ENCODE measurements at places on chromosomes 7 and 10. TPM values are rescaled to one million over a fixed set of nuclear protein-coding genes. Genes with fewer than 3 reads are reported as not detected.

- H3K4me3 ChIP-seq, result peak overlapping the region; percentile 61
Measured at GRCh38 chr7:129824291-129825208, 128.2 kb downstream of the UBE2H start.

DNA sequence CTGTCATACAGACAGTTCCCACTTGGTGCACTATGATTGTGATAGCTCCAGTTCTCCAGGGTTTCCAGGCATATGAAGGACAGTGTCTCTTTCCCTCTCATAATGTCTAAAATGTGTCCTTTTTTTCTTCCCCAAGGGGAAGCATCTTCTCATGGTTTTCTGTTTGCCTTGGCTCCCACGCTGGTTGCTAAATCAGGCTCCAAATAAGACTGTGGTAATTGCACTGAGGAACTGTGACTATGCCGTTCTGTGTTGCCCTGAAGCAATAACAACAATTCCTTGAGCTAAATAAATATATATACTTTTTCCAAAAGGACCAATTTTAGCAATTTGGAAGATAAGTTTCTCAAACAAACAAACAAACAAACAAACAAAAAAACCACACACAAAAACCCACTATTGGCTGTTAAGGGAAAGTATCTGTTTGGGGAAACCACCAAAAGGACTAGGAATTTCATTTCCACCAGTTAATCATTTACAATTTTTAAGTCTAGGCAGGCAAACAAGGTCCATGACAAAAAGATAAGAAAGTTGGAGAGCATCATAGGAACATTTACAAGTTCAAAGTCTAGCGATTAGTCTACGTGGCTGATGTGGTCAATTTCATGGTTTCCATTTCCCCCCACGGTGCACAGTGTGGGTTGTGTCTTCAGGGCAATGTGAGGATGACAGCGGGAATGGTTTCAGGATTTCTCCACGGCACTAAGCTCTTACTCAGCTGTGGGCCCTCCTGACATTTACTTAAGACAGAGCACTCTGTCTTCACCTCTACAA, 62.4 kb downstream of the THNSL1 start:
- DNase-seq, result no peak
- no peaks in the 10 kb centered on the region for H3K36me3 ChIP-seq
- H3K4me3 ChIP-seq, result no peak overlapping the region
- H3K27me3 ChIP-seq, result no peaks in the 10 kb centered on the region

Gene OR2A7
- 3.2 TPM for total RNA-seq

DNA sequence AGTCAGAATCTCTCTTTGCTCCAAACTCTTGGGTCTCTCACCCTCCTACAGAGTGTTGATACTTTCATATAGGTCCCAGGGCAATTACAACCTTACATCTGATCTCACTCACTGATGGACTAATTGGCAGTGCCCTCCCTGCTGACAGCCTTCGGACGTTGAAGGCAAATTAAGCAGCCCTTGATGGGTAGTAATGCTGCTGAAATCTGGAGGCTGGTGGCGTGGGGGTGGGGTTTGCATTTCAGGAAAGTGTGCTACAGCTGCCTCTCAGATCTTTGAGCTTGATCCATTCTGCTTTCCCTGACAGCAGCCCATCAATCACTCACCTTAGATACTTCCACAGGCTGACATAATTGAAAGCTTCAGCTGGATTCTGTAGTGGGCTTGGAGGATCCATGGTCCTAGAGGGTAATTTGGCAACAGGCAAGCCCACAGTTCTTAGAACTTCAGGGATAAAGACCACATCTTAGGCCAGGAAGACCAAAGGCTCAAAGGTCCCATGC, 349.1 kb upstream of the PODXL start:
- DNase-seq, result no peak
- H3K36me3 ChIP-seq, result no peaks in the 10 kb centered on the region
- peaks cover 5% of the 10 kb centered on the region for H3K27me3 ChIP-seq

DNA sequence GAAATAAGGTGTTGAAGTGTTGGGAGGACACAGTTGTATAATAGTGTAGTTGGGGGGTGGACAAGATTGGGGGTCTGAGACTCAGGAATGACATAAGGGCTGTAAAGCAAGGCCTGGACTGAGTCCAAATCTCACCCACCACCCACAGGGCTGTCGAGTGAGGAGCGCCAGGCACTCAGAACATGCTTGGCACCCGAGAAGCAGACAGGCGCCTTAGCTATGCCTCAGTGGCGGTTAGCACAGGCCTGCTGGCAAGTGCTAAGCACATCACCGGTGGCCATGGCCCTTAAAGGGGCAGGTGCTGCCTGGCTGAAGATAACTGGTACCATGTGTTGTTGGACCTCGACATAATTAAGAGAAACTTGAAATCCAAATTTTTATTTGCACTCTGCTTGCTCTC, 90.7 kb downstream of the COL13A1 start:
- H3K4me3 ChIP-seq, result no peak overlapping the region
- H3K27ac ChIP-seq, result no peak overlapping the region
- no peak for DNase-seq

DNA sequence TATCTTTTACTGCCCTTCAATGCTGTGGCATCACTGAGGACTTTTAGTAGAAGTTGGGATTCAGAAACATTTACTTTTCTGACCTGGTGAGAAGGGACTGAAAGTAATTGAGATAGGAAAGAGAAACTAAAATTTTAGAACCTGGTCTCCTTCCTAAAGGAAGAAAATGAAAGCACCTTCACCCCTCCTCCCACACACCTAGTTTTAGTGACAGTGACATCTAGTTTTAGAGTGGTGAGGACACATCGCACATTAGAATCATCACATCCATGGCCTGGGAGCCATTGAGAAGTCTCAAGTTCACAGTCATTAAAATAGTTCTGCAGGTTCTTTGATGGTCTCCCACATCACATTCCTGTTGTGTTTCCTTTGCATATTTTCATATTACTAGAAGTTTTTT, 16.1 kb downstream of the TAS2R41 start:
- no peaks in the 10 kb centered on the region for H3K27me3 ChIP-seq
- H3K36me3 ChIP-seq, result no peaks in the 10 kb centered on the region
- DNase-seq, result no peak
- H3K4me1 ChIP-seq, result no peaks in the 10 kb centered on the region
- no peak overlapping the region for H3K27ac ChIP-seq
- H3K4me3 ChIP-seq, result no peak overlapping the region

DNA sequence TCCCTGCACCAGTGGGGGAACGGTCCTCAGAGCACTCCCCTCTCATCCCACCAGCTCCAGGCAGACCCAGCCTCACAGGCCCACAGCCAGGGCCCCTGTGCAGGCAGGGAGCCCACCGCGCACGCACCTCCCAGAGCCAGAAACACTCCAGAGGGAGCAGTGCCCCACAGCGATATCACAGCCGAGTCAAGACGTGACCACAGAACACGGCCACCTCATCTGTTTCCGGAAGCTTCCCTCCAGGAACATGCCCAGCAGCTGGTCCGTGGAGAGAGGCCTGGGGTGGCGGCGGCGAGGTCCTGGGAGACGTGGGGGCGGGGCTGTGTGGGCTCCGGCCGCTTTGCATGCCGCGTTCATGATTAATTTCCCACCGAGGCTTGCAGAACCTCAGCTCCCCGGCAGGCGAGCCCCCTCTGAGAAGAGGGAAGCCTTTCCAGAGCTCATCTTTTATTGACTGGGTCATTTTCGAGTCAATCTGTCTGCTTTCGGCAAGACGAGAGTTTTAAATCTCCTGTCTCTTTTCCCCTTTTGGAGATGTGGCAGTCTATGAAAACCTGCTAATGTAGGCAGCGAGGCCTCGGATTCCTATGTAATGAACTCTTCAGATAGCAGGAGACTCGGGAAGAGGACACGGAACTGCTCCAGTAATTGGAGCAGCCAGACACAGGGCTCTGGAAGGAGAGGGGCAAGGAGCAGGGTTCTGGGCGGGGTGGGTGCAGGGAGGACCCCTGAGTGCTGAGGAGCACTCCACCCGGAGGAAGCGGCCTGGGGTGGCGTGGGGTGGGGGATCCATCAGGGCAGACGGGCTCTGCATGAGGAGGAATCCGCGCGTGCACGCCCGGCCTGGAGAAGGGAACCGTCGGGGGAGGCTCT, 242.8 kb downstream of the ELFN1 start:
- no peak overlapping the region for H3K4me3 ChIP-seq
- peaks cover 8% of the 10 kb centered on the region for H3K4me1 ChIP-seq
- no peaks in the 10 kb centered on the region for H3K36me3 ChIP-seq
- peak overlapping the region; percentile 34 for H3K27ac ChIP-seq
- DNase-seq, result peak; percentile 51

DNA sequence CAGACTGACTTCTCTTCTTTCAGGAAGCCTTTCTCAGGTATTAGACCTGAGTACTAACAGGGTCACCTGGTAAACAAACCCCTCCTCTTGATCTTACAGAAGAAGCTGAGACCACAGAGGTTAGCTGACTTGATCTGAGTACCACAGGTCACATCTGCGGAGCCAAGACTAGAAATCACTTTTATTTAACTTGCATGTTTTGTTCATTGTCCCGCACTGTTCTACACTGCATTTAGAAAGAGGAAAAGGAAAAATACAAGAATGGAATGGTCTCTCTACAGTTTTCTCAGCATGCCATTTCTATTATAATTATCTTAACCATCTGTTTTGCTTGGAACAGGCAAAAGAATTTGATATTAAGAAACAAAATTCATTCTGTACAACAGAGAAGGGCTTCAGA, 245.6 kb upstream of the ETV1 start:
- no peaks in the 10 kb centered on the region for H3K27me3 ChIP-seq
- no peak overlapping the region for H3K4me3 ChIP-seq
- no peaks in the 10 kb centered on the region for H3K36me3 ChIP-seq
- DNase-seq, result no peak

GRCh38 chr10:75286901-75287300, 51.1 kb upstream of the COMTD1 start:
- no peak for DNase-seq
- H3K4me3 ChIP-seq, result no peak overlapping the region
- H3K27me3 ChIP-seq, result no peaks in the 10 kb centered on the region
- H3K4me1 ChIP-seq, result no peaks in the 10 kb centered on the region
- H3K27ac ChIP-seq, result no peak overlapping the region

DNA sequence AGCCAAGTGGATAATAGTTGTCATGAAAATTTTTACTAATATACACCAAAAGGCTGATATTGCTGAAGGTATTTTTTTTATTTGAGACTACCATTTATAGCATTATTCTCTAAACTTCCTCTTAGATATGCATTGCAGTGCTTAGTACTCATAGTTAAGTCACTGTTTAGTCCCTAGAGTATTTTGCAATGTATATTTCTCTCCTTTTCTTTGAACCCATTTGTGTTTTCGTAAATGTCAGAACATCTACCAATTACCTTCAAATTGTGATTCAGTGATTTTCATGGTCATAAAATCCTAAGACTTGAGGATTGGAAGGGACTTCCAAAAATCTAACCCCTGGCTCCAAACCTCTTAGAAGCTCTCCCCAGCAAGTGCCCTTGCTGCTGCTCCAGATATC, 21.5 kb upstream of the CYP26C1 start:
- H3K4me1 ChIP-seq, result peaks cover 2% of the 10 kb centered on the region
- no peaks in the 10 kb centered on the region for H3K36me3 ChIP-seq
- H3K27me3 ChIP-seq, result no peaks in the 10 kb centered on the region
- no peak overlapping the region for H3K4me3 ChIP-seq

- H3K27ac ChIP-seq, result peak overlapping the region; percentile 94
- H3K4me1 ChIP-seq, result peaks cover 8% of the 10 kb centered on the region
- no peaks in the 10 kb centered on the region for H3K36me3 ChIP-seq
- H3K4me3 ChIP-seq, result no peak overlapping the region
- no peaks in the 10 kb centered on the region for H3K27me3 ChIP-seq
Measured at GRCh38 chr10:89330537-89331212, 2.9 kb downstream of the IFIT3 start.

GRCh38 chr7:44765579-44766415, 17.1 kb downstream of the ZMIZ2 start:
- no peaks in the 10 kb centered on the region for H3K27me3 ChIP-seq
- peaks cover 16% of the 10 kb centered on the region for H3K4me1 ChIP-seq
- H3K27ac ChIP-seq, result no peak overlapping the region
- DNase-seq, result no peak

GRCh38 chr10:14737808-14738545, 36.7 kb downstream of the FAM107B start:
- DNase-seq, result no peak
- no peak overlapping the region for H3K4me3 ChIP-seq
- H3K27ac ChIP-seq, result peak overlapping the region; percentile 90
- H3K36me3 ChIP-seq, result no peaks in the 10 kb centered on the region
- no peaks in the 10 kb centered on the region for H3K27me3 ChIP-seq
- H3K4me1 ChIP-seq, result peaks cover 14% of the 10 kb centered on the region

Gene MALRD1
- total RNA-seq, result 6.2 TPM

Gene COL28A1
- total RNA-seq, result 0.26 TPM
